ENCODE measurements at places on chromosomes 5 and 9. TPM values are rescaled to one million over a fixed set of nuclear protein-coding genes. Genes with fewer than 3 reads are reported as not detected.

Gene PHYKPL
- total RNA-seq, result 123 TPM

- H3K4me3 ChIP-seq, result no peak overlapping the region
- no peak for DNase-seq
- H3K4me1 ChIP-seq, result peaks cover 5% of the 10 kb centered on the region
- no peak overlapping the region for H3K27ac ChIP-seq
- H3K27me3 ChIP-seq, result no peaks in the 10 kb centered on the region
- peaks cover 5% of the 10 kb centered on the region for H3K36me3 ChIP-seq
Observed at GRCh38 chr9:6945816-6946215, 188.0 kb downstream of the KDM4C start.

Gene FAM81B
- total RNA-seq, result not detected

- no peak overlapping the region for H3K4me3 ChIP-seq
- H3K36me3 ChIP-seq, result no peaks in the 10 kb centered on the region
- peaks cover 28% of the 10 kb centered on the region for H3K27me3 ChIP-seq
Observed at GRCh38 chr9:81814401-81814793, 113.8 kb upstream of the SPATA31D4 start.

- peak overlapping the region; percentile 99 for H3K27ac ChIP-seq
- peaks cover 23% of the 10 kb centered on the region for H3K4me1 ChIP-seq
- peaks cover 5% of the 10 kb centered on the region for H3K36me3 ChIP-seq
- H3K27me3 ChIP-seq, result no peaks in the 10 kb centered on the region
- peak overlapping the region; percentile 97 for H3K4me3 ChIP-seq
Observed at GRCh38 chr5:73564018-73564417, 1.4 kb downstream of the ANKRA2 start.

GRCh38 chr9:93024986-93025630 lies 33.4 kb upstream of the SUSD3 start:
- H3K27ac ChIP-seq, result no peak overlapping the region
- H3K4me1 ChIP-seq, result no peaks in the 10 kb centered on the region
- H3K36me3 ChIP-seq, result no peaks in the 10 kb centered on the region
- H3K27me3 ChIP-seq, result no peaks in the 10 kb centered on the region
